Activated CD8-positive, alpha-beta memory T cell treated with anti-CD3 and anti-CD28 coated beads, Interleukin-2, amount 10 ng/mL, durations not matched to agents 7 days and 5 days (primary cell): ENCODE measurements at places on chromosomes 7 and 10. TPM values are rescaled to one million over a fixed set of nuclear protein-coding genes. Genes with fewer than 3 reads are reported as not detected.

The AP1S1 gene
- 49.9 TPM for total RNA-seq

DNA sequence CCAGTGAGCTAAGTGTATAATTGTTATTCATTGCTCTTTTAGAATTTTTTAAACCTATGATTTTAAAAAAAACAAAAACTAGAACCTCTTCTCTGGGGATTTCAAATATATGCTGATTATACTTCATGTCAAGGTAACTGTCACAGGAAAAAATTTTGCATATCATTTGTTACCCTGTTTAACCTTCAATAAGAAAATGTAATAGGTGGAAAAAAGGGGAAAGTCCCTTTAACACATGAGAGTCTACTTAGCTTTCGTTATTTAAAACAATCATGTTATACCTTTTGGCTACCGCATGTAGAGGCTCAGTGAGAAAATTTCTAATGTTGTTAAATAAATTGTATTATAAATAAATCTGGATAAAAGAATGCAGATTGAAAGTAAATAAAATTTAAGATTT lies 190.1 kb upstream of the AKR1E2 start:
- no peak for DNase-seq

DNA sequence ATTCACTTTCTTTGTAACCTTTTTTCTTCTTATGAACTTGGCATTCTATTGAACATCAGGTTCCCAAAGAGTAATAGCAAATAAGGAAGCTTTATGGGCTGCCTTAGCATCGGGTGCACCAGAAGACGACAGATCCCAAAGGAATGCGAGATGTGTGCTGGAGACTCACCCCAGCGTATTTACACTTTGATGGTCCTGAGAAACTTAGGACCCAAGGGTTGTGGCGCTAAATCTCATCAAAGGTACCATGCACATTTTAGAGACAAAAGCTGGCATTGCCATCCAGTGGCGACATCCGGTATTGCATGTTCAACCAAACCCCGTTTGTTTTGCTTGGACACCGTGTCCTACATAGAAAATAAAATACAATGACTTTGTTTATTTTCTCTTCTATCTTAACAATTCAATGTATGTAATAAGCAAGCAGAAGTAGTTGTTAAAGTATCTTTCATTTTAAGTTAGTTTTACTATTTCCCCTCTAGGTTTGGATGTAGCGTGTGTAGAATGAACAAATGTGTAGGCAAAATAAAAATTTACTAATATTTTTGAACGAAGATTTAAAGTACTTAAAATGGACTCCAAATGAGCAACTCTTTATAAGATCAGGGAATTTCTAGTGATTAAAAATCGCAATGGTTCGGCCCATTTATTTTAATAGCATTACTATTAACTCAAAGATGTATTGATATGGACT lies 1154.8 kb downstream of the GATA3 start:
- DNase-seq = peak; percentile 77

- no peak for DNase-seq
Measured at GRCh38 chr10:30207485-30208052, 141.5 kb downstream of the MTPAP start.

DNA sequence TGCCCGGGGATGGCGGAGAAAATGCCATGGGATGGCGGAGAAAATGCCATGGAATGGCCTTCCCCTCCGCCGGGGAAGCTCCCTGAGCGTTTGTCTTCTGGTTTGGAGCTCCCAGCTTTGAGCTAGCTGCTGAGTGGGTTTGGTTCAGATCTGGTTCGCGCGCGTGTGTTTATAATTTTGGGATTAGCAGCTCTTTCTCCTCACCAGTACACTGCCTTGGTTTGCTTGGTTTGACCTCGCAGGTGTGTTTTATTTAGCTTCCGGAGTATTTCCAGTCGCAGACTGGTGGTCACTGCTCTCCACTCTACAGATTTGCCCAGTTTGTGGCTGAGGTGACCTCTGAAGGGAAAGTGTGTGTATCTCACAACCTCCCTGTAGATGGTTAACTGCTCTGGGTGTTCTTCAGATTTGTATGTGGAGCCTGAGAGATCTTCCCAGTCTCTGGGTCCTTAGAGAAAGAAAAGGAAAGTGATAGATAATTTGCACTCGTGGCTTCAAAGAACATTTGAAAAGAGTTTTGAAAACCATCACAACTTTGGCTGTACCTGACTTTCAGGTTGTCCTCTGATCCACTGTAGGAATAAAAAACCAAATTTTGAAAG lies 597 bp downstream of the ZNF277 start:
- no peak for DNase-seq

- DNase-seq = no peak
Measured at GRCh38 chr10:53022611-53023088, 250.1 kb upstream of the MBL2 start.

GRCh38 chr7:98284335-98285036 lies 3.0 kb downstream of the BRI3 start:
- no peak for DNase-seq

GRCh38 chr10:87763086-87763861 lies 54.8 kb downstream of the ATAD1 start:
- no peak for DNase-seq

The ODAD2 gene
- total RNA-seq = not detected

The SPDYE2 gene
- total RNA-seq = not detected

DNA sequence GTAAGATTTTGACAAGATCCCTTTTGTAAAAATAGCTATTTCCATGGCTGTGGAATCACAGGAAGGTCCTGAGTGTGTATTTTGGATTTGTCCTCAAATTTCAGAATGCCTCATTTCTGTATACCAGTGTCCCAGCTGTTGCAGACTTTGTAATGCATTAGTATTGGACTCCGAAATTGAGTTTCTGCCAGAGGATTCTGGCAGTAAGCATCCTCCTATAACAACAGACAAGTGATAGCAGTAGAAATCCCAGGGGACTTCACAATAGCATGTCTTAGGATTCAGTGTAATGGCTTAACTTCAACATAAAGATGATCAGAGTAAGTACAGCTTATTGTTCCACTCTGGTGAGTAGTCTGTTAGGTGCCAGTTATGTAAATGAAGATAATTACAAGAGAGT lies 104.6 kb downstream of the FOXP2 start:
- no peak for DNase-seq

The ABCB1 gene
- 15.7 TPM for total RNA-seq

- DNase-seq = no peak
Measured at GRCh38 chr10:127485153-127485857, 63.8 kb upstream of the NPS start.

DNA sequence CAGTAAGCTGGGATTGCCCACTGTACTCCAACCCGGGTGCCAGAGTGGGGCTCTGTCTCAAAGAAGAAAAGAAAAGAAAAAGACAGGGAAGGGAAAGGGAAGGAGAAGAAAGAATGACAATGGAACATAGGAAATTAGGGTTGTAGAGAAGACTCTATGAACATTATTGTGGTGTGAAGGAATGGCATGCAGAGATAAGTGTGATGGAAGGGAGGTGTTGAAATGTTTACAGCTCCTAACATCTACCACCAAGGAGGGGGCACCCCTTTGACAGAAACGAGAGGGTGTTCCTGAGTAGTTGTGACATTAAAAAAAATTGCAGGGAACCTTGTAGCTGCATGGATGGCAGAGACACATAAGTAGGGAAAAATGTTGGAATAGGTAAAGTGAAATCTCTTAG lies 27.5 kb downstream of the AUTS2 start:
- DNase-seq = no peak

- DNase-seq = no peak
Measured at GRCh38 chr7:78953090-78953489, 500.4 kb downstream of the MAGI2 start.

The HOXA1 gene
- total RNA-seq = 0.76 TPM

The SUGCT gene
- total RNA-seq = 0.61 TPM

GRCh38 chr7:10116511-10116910 lies 857.2 kb upstream of the PHF14 start:
- no peak for DNase-seq

The UPK3B gene
- total RNA-seq = 1.1 TPM

DNA sequence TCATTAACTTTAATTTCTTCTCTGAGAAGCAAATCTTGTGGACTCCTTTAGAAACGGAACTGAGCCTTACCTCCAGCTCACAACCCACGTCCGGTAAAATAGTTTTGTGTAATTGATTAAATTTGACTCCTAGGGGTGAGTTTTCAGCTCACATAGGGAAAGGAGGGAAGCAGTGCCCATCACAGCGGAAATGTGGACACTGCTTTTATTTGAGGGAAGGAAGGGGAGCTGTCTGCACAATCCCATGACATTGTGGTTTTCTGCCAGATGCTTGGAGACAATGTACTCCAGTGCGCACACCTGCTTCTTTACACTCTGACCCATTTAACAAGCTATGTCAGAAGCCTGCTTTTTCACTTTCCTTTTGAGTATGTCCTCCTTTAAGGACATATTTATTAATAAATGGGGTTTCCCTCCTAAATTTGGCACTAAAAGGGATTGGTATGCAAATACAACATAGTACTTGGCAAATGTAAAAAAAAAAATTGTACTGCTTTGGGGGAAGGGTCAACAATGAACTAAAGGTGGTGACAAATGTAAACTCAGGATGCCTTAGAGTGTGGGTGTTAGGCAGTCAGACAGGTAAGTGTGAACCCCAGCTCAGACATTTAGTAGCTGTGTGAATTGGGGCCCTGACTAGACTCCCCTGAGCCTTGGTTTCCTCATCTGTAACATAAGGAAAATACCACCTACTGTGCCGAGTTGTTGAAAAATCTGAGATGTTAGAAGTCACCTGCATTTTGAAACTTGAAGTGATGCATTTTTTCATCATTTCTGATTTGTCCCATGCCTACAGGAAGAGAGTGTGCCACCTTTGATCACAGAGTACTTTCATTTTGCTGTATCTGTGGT lies 90.2 kb upstream of the KLF6 start:
- DNase-seq = no peak

The XRCC2 gene
- 20.6 TPM for total RNA-seq

The FAM13C gene
- not detected for total RNA-seq

The DRGX gene
- total RNA-seq = not detected

DNA sequence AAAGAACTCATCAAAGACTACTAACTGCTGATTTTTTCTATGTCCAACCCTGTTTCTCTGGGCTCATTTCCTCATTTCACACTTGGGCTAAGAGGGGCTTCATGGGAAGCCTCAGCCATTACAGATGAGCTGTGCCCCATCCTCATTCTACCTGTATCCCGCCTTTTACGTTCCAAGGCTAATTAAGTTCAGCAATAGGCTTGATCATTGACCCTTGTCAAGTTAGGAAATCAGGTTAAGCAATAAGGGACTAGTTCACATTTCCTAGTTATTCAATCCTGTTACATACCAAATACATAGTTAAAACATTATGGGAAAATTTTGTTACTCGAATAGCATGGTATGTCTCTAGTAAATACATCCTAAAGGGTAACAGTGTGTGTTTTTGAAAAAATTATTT lies 29.3 kb upstream of the AGBL3 start:
- no peak for DNase-seq

The TMEM213 gene
- total RNA-seq = 0.06 TPM

DNA sequence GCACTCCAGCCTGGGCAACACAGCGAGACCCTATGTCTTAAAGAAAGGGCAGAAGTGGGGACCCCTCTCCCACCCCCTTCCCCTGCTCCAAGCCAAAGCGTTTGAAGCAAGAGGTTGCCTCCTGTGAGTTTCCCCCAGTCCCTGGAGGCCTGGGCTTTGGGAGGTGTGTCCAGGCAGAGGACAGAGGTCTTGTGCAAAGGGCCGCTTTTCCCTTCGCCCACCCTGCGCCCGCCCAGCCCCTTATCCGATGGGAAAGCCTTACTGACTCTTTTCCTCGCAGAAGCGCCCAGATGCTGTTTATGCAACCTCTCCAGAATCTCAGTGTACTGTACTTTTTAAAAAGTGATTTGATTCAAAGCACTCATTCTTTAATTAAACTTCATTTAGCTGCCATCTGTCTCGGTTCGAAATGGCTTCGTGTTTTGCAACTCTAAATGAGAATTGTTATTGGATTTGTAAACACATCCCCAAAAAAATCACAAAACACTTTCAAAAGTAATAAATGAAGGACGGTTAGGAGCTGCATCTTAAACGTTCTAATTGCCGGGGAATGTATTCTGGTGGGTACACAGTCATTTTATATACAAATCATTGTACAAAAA lies 50.5 kb upstream of the GTF2I start:
- DNase-seq = no peak

- DNase-seq = no peak
Measured at GRCh38 chr7:135920478-135920877, 56.7 kb downstream of the MTPN start.
